NCI-H2227 treated with DMSO at 0.1 percent for 48 hours (cell line): ENCODE measurements at places on chromosomes 4 and X.

DNA sequence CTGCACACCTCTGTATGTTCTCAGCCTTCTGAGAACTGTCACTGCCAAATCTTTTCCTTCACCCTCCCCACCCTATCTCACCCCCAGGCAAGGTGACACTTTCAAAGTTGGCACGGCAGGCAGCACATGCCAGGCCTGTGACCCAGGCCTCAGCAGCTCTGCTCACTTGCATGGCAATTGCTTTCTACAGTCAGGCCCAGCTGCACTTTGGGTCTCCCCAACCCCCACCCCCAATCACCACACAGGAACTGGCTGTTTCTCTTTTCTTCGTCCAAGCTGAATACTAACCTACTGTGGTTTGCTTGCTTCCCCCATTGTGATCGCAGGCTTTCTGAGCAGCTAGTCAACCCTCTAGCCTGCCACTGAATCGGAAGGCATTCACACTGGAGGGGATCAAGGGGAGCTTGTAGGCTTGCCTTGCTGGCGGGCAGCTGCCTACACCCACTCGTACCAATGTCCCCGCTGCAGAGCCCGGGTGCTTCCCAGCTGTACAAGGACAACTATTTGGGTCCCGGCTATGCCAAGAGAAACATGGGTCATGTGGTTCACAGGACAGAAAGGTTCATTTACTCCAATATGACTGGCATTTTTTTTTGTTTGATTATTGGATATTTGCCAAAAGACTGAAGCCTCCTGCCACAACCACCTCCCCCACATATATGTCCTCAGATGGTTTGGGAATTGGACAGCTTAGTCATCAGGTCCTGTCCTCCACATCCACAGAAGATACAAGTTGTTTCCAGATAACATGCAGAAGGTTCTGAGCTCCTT, 28.1 kb downstream of the SLC25A43 start:
- no peak for DNase-seq

DNA sequence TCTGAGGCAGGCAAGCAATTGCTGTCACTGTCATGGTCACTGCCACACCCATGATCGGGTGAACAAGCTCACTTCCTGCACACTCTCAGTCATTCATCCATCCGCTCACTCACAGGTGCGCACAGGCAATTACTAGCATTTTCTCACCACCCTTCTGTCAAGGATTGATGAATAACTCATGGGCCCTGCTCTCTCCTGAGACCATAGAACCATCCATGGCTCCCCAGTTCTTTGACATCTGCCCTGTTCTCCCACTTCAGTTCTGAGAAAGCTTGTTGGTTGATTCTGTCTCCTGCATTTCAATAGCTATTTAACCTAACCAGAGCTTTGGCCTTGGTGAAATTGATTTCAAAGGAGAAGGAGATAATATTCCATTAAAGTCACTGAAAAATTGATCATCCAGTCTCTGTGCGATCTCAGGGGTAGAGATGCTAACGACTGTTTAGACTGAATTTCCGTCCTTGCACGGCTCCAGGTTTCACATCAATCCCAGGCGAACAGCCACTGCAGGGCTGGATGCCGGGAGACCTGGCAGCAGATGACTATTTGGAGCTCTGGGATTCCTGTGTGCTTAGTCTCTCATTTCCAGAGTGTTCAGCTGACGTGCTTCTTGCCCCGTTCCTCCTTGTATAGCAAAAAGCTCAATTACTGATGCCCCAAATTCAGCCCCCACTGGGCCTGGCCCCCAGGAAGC, 36.9 kb upstream of the ADRA2C start:
- DNase-seq, result no peak

DNA sequence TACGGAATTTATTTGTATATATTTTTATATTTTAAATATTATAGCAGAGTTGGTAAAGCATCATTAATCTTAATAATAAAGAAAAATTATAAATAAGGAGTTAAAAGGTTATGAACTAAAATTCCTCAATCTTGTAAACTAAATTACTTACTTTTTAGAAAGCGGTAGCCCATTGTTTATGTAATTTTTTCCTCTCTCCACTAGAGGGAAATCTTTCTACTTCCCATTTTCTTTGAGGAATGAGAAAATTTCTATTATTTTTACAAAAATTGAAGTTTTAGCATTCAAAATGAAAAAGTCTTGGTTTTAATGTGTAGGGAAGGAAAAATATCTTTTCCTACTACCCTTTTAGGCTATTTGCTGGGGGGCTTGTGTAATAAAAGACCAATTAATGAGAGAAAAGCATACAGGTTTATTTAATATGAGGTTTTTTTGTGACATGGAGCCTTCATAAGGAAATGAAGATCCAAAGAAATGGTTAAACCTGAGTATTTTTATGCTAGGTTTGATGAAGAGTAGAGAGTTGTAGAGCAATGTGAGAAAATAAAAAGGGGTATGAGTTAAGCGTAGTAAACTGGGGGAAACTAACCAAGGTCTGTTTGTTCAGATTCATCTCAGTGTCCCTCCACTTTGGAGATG, 68.7 kb upstream of the ADAD1 start:
- no peak for DNase-seq

DNA sequence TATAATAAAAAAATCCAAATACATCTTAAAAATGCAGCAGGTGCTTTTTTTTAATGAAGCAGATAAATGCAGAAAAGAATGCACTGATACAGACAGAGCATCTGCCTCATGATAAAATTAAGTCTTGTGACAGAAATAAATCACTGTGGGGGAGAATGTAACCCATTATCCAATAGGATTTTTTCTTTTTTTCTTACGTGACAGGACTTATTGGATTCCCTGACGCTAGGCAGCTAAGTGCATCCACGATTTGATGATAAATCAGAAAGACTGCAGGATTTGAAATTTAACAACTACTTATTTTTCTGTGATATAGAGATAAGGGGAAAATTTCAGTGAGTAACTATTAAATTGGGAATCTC, 110.6 kb upstream of the PPARGC1A start:
- DNase-seq, result no peak

DNA sequence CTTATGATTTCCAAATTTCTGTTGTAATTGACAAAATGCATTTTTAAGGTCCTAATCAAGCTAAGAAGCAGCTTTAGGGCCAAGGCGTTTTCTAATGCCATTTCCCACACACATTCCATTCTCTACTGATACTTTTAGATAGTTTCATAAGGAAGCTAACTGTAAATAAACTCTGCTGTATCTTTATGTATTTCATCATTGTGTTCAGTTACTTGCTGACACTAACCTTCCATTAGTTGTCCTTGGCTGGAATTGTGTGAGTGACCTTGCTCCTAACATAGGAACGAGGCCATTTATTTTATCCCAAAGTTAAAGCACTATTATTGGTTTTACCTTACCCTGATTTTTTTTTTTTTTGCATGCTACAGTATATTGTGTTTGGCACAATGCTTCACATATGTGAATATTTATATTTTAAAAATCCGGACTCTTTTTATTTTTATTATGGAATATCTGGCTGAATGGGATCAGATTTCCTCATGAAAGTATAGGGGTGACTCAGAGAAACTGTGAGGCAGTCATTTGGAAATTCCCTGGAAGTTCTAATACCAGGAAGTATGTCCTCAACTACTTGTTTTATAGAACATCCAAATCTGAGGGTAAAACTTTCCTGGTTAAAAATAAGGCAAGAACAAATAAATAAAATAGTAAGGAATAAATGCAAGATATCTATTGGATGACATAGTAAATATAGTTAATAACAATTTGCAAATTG, 62.7 kb upstream of the SORBS2 start:
- DNase-seq, result no peak

GRCh38 chr4:72987741-72988729, 81.5 kb downstream of the COX18 start:
- DNase-seq, result no peak

DNA sequence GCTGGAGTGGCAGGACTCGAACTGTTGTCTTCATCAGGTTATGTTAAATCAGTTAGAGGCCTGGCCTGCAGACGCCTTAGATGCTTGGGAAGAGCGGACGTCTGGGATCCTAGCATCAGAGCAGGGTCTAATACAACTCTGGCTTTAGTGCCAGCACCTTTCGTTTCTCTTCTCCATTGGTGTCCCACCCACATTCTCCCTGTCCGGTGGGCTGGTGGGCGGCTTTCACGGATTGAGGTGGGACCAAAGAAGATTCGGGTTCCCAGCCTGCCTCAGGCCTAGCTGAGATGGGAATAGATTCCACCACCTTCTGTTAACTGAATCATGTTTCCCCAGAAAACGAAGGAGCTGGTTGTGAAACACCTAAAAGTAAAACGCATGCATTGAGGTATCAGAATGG, 939 bp downstream of the PDK3 start:
- DNase-seq, result no peak

- no peak for DNase-seq
Observed at GRCh38 chr4:96775501-96775900, 935.6 kb downstream of the PDHA2 start.

GRCh38 chr4:172486531-172486930, 673.3 kb downstream of the GALNTL6 start:
- no peak for DNase-seq

GRCh38 chr4:73750730-73751129, 10.4 kb downstream of the CXCL8 start:
- no peak for DNase-seq

DNA sequence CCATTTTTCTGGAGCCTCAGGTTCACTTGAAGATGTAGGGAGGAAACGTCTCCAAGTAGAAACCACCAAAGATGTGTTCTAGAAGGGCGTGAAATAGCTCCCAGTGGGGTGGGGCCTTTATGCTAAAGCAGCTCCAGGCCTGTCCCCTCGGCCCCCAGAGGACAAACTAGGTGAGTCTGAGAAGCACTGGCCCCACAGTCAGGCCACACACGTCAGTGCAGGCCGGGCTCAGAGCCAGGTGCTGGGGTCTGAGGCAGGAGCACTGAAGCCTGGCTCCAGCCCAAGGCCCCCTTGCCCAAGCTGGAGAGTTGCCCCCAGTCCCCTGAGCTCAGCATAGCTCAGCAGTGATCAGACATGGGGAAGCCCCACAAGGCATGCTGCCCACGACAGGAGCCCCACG, 95.4 kb upstream of the PSAPL1 start:
- no peak for DNase-seq

DNA sequence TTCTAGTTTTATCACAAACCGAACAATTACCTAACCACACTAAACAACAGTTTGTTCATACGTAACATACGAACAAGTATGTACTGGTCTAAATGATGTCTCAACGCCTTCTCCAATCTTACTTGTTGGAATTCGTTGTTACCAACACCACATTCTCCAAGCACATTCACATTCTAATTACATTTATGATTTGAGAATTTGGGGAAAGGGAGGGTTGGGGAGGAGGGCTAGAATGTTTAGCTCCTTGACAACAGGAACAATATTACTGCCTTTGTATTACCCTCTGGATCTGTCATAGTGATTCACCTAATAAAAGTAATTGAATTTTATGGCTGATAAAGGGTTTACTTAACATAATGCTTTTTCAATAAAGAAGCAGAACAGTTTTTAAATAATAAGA, 24.4 kb downstream of the LCORL start:
- no peak for DNase-seq

GRCh38 chr4:101205916-101206315, 141.4 kb downstream of the PPP3CA start:
- no peak for DNase-seq

GRCh38 chr4:73945140-73945539, 36.7 kb downstream of the PF4 start:
- DNase-seq, result no peak

DNA sequence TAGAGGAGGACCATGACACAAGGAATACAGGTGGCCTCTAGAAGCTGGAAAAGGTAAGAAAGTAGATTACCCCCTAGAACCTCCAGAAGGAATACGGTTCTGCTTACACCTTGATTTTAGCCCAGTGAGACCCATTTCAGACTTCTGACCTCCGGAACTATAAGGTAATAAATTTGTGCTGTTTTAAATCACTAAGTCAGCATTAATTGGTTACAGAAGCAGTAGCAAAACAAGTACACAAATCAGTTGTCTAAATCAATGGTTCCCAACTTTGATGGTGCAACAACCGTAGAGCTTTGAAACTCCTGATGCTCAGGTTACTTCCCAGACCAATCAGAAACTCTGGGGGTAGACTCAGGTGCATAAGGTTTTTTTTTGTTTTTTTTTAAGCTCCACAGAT, 113.6 kb downstream of the RTL9 start:
- no peak for DNase-seq

GRCh38 chr4:35511851-35512250, 732.5 kb downstream of the ARAP2 start:
- no peak for DNase-seq
